Fibroblast of skin of back (primary cell): ENCODE measurements at places on chromosomes 6 and 20.

- no peak for DNase-seq
These were observed 20.3 kb downstream of the POFUT1 start for GRCh38 chr20:32227744-32228688.

DNA sequence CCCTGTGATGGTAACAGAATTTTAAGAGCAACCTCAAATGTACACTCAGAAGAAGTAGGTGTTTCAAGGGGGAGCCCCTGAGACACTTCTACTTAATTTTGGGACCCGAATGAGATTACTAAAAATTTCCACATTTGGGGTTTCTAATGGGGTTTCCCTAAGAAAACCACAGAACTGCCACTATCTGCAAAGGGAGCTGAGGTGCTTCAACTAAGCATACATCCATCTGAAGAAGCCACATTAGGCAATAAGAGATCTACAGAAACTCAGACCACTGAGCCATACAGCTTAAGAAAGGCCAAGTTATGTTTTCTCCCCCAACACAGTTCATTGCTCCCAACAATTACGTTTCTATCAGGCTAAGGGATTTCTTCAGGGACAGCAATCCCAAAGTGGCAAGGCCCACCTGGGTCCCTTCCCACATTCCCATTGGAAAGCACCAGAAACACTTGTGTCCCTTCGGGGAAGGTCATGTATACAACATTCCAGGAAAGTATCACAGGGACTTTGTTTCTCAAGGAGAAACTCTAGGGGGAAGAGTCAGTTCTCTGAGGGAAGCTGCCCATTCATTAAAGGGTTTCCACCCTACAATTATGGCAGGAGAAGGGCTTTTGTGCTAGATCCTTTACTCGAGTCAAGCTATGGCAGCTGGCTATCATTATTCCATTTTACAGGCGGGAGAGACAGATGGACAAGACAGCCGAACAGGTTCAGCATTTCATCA lies 5.0 kb downstream of the BCL2L1 start:
- no peak for DNase-seq

GRCh38 chr6:10269814-10270472 lies 144.9 kb downstream of the TFAP2A start:
- DNase-seq = no peak

GRCh38 chr20:57380081-57380750 lies 11.0 kb upstream of the RBM38 start:
- DNase-seq = no peak

DNA sequence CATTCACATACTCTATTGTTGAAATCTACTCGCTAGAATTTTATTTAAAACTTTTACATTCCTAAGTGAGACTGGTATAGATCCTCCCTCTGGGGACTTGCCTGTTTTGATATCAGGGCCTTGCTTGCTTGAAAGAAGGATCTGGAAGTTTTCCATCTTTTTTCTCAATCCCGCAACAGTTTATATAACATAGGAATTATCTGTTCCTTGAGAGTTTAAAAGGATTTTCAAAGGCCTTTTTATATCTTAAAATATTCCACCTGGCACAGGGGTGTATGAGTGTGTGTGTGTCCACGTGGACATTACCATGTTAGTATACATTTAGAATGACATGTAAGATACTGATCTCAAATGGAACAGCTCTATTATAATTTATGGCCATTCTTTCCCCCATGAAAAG lies 96.3 kb downstream of the TRERF1 start:
- DNase-seq = peak; percentile 39

DNA sequence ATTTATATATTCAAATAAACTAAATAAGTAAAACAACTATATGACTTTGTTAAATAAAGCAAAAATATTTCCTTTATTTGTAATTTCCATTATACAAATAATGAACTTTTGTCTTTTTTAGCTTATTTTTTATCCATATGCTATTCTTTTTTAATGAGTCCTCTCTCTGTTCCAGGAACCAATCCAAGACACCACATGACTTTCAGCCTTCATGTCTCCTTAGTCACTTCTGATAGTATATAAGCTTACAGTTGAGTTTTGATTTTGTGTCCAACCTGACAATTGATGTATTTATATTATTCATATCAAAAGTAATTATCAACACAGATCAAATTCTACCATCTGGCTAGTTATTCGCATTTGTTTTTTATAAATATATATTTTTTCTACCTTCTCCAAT lies 582.3 kb upstream of the GJE1 start:
- DNase-seq = no peak

- DNase-seq = peak; percentile 34
These were observed 2.4 kb downstream of the C6orf132 start for GRCh38 chr6:42140032-42140431.

DNA sequence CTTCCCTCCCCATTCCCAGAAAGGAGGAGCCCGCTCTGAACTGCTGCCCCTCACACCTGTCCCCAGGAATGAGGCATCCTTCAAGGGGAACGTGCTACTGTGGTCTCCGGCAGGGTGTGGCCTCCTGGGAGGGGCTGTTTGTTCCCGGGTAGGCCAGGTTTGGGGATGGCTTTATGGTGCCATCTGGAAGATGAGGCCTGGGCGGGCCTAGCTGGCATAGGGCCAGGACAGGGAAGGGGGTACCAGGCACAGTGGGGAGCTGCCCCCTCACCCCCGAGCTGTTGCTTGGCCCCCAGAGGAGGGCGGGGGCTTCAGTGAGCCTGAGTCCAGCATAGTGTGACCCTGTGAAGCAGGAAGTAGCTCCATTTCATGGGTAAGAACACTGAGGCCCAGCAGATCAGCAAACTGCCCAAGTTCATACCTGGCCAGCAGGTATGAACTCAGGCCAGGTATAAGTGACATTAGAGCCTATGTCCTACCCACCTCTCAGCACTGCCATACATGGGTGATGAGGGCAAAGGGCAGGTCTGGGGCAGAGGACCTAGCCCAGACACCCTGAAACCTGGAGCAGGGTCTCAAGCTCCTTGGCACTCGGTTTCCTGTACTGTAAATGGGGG lies 17.5 kb upstream of the SPDEF start:
- no peak for DNase-seq

DNA sequence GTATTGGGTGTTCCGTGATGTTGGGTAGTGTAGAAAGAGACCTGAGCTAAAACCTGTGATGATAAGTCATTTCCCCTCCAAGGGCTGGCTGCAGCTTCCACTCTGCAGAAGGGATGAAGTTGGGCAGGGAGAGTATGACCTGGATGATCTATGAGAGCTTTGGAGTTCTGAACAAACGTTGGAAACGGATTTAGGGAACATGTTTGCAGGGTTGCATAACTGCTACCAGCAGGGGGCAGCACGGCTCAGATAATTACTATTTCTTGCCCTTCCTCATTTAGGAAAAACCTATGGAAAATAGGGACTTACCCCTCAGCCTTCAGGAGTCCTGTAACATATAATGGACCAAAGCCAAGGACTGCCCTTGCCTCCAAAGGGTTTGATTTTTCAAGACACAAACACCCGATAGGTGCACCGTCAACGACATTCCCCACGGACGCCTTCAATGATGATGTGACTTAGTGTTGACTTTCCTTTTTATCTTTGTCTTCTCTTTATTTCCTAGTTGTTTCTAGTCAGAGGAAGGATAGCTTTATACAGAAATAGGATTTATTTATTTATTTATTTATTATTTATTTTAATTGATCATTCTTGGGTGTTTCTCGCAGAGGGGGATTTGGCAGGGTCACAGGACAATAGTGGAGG lies 164.9 kb upstream of the SASH1 start:
- DNase-seq = peak; percentile 61

- DNase-seq = peak; percentile 30
These were observed 38.4 kb downstream of the HS3ST5 start for GRCh38 chr6:114304304-114304887.

DNA sequence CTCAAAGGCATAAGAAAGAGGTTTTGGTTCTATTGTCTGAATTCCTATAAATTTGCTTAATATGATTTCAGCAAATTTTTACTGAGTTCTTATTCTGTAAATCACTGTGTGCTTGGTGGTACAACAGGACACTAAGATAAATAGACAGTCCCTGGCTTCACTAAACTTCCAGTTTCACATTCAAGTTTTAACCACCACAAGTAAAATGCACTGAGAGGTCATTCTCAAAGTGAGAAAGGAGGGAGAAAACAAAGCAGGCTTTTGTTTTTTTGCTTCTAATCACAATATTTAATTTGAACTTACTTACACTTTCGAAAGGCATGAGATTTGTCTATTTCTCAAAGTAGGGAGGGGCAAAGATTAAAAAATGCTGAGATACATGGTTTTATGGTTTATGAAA lies 445.7 kb downstream of the CDC5L start:
- DNase-seq = no peak

GRCh38 chr20:26279238-26279637 lies 582.6 kb upstream of the ZNF337 start:
- DNase-seq = no peak

DNA sequence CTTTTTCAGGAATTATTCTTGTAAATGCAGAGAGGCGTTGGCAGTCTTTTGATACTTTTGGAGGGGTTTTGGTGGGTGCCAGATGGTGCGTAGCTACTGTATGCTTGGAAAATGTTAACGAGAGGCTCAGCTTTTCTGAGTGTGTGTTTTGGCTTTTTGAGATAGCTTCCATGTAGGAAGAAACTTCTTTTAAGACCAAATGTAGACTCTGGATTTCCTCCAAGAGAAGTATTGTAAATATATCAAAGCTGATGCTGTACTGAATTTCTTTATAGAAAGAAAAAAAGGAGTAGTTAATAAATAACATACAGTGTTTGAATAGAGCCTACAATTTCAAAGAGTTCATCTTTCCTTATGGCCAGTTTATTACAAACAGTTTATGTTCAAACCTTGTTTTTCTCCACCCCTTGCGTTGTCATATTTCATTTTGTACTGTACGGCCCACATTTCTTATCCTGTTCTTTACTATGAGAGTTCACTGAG lies 16.7 kb downstream of the TIAM2 start:
- DNase-seq = no peak

GRCh38 chr6:31710523-31711219 lies 4.0 kb downstream of the LY6G6F start:
- DNase-seq = no peak

- no peak for DNase-seq
These were observed 34.4 kb downstream of the CBFA2T2 start for GRCh38 chr20:33524261-33524660.

DNA sequence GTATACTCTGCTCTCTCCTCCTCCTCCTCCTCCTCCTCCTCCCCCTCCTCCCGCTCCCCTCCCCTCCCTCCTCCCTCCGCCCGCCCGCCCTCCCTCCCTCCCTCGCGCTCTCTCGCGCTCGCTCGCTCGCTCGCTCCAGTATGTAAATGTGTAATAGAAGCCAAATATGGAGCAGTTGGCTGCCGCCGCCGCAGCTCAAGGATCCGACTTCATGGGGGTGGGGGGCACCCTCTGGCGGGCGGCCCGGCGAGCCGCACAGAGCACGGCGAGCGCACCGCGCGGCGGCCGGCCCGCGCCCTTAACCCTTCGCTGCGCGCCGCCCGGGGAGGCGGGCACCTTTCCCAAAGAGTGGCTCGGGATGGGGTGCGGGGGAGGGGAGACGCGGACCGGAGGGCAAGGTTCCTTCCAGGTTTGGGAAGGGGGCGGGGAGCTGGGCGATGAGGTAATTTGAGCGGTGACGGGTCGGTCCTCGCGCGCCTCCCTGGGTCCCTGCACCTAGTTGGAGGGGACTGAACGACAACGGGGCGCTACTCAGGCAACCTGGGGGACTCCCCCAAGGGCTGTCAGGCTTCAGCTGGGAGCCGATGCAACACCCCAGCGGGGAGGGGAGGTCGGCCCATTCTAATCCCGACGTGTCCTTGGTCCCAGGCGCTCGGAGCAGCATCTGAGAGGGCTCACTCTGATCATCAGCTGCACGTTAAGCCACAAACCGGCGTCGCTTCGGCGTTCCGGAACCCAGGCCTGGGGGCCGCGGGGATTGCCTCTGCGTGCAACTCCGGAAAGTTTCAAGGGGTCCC lies 409 bp upstream of the ATXN1 start:
- peak; percentile 96 for DNase-seq

- DNase-seq = no peak
These were observed 414.9 kb downstream of the KIF16B start for GRCh38 chr20:16158090-16158975.

DNA sequence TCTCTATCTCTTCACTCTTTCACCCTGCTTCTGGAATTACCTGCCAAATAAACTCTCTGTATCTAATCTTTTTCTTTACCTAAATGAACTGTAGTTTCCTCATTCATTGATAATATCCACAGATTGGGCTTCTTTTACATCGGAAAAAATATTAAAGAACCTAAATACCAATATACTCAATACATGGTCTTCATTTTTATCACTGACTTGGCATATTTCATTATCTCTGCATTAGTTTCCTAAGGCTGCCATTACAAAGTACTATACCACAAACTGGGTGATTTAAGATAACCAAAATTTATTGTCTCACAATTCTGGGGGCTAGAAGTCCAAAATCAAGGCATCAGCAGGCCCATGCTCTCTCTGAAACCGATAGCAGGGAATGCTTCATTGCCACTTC lies 411.9 kb upstream of the SPTLC3 start:
- DNase-seq = no peak

DNA sequence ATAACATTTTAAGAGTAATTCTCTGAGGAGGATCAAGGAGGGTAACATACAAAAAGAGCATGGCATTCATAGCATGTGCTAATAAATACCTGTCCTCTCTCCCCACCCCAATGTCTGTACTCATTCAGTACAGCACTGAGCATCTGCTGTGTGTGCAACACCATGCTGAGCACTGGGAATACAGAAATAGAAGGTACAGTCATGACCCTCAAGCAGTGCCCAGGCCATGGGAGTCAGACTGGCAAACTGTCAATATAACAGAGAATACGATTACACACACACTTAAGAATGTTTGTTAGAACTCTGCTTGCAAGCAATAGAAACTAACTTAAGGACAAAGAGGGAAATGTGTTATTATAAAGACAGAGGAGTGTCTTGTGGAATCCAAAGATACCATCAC lies 24.7 kb upstream of the ZFAND3 start:
- peak; percentile 81 for DNase-seq

DNA sequence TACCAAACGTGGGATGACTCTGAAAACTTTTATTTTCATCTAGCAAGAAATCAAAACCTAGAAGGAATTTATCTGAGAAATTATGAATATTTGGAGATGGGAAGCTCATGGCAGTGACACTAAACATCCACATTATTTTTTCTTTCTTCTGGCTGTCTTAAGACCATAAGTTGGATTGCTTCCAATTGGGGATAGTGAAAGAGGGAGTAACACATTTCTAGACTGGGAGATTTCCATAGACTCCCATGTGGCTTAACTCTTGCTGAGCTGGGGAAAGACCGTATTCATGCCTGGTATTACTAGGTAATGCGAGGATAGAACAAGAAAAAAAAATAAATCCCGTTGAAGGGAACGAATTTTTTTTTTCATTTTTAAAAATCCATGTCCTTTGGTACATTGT lies 120.0 kb downstream of the UTRN start:
- no peak for DNase-seq

- DNase-seq = no peak
These were observed 39.1 kb upstream of the SIRT5 start for GRCh38 chr6:13535306-13535705.

GRCh38 chr6:28474441-28475219 lies 31.3 kb upstream of the ZSCAN23 start:
- DNase-seq = peak; percentile 82

GRCh38 chr6:17919496-17919895 lies 67.9 kb downstream of the KIF13A start:
- no peak for DNase-seq

GRCh38 chr20:6636209-6637159 lies 131.0 kb upstream of the BMP2 start:
- peak; percentile 69 for DNase-seq
